Putamen (tissue), 1 donor: ENCODE measurements at places on chromosomes 3 and 15.
A peak's percentile ranks its signal among the peaks of the same experiment; 100 is the strongest.

DNA sequence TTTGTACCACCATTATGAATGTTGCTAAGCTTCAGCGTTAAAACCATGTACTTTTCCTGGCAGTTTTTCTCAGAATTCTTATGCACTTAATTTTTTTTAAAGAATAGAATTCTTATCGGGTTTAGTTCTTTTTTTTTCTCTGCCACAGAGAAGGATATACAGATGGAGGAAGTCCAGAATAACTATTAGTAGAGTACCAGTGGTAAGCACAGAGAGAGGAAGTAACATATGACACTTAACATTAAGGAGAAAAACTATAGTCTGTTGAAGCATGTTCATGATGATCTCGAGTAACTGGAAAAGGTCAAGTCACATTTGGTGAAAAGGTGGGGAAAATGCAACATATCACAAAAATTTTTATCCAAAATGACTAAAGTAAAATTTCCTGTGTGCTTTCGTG lies 68.9 kb downstream of the RNF13 start:
- DNase-seq: no peak

DNA sequence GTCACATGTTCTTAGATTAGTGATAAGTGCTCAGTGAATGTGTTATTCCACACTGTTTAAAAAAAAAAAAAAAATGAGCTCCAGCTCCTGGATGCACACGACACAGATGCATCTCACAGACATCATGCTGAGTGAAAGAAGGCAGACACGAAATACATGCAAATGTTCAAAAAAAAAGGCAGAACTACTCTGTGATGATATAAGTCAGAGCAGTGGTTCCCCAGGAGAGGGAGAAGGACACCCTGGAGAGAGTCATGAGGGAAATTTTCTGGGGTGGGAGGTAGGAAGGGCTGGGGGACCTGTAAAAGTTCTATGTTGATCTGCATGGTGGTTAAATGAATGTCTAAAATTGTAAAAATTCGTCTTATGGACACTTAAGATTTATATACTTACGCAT lies 4.3 kb downstream of the CSRNP1 start:
- no peak for DNase-seq

DNA sequence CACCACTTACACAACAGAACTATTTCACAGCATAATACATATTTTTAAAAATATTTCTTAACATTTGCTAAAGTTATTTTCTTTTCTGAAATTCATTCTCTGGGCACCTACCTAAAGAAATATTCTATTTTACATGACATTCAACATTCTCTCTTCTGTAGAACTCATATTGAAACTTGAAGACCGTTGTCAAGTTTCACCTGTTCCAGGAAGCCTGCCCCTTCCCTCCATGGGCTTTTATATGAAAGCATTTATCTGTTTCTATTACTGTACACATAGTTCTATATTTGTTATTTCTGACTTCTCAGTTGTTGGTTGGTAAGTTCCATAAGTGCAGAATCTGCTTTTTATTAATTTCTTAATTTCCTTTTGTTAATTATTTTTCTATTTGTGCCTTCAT lies 204.3 kb upstream of the ALCAM start:
- no peak for DNase-seq

DNA sequence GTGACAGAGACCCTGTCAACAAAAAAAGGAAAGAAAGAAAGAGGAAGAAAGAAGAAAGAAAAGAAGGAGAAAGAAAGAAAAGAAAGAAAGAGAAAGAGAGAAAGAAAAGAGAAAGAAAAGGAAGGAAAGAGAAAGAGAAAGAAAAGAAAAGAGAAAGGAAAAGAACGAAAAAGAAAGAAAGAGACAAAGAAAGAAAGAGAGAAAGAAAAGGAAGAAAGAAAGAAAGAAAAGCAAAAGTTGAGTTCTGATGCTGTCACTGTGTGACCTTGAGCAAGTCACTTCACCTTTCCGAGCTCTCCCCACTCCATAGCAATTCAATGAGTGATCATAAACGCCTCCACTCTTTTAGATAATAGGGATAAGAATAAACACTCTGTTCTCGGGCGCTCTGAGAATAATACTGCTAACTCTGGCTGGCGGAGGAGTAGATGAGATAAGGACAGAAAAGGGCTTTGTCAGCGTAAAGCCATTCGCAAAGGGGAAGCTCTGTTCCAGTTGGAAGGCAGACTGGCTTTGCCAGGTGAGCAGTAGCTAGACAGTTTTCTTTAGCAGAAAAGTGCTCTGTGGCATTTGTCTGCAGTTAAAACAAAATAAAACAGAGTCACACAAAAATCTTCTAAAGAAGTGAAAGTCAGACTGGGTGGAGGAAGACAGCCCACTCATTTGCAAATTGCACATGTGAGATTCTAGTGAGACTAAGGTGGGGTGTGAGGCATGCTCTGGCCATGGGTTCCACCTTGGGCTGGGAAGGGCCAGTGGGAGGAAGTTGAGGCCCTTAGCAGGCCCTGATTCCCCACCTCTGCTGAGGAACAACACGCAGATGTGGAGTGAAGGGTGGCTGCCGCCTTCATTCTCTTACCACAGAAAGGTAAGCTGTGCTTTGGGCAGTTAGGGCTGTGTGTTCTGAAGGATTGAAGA lies 9.6 kb upstream of the FLNB start:
- DNase-seq: peak; percentile 77

- no peak for DNase-seq
Observed at GRCh38 chr3:188468196-188468595, 314.2 kb downstream of the LPP start.

DNA sequence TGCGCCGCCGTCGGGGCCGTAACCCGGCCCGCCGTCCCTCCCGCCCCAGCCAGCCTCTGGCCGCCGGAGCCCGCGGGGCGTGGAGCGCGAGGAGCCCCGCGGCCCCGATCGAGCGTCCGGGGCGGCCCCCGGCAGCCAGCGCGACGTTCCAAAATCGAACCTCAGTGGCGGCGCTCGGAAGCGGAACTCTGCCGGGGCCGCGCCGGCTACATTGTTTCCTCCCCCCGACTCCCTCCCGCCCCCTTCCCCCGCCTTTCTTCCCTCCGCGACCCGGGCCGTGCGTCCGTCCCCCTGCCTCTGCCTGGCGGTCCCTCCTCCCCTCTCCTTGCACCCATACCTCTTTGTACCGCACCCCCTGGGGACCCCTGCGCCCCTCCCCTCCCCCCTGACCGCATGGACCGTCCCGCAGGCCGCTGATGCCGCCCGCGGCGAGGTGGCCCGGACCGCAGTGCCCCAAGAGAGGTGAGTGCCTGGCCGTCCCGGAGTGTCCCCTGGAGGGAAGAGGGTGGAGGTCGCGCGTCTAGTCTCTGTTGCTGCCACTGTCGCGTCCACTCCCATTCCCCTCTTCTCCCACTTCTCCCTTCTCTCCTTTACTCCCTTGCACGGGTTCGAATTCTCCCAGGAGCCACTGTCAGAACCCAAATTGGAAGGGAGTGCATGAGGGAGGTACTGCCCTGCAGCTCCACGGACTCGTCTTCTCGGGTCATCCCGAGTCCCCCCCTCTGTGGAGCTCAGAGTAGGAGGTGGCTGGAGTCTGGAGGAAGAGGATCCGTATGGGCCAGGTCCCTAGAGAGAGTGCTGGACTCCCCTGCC lies 585 bp downstream of the CSK start:
- no peak for DNase-seq

DNA sequence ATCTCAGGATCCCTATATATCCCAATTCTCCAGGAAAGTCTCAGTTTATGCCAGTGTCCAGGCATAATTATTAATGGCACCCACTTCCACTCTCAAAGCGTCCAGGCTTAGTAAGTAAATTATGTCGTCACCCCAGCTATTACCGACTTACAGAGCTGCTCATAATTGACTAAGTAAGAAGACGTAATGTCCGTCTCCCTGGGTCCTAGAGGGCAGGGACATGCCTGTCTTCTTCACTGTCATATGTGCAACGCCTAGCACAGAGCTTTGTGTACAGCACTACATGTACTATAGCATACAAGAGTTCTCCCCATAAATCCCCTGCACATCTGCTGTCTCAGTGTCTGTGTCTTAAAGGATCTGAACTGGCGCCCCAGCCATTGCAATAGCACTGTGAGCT lies 23.9 kb upstream of the HRH1 start:
- no peak for DNase-seq

DNA sequence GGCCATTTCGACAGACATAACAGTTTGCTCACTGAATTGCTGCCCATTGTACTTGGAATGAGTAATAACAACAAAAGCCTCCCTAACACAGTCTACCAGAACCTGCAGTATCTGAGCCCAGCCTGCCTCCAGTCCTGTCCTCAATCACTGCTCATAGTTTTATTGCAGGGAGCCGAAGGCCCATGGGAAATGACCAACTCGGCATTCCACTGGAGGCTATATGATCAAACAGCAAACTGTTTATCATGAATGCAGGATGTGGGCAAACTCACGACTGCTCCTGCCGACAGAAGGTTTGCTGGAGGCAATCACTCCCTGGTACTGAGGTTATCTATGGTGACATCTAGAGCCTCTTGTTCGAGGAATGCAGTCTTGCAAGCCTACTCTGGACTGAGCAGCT lies 46.3 kb downstream of the LSM3 start:
- no peak for DNase-seq

DNA sequence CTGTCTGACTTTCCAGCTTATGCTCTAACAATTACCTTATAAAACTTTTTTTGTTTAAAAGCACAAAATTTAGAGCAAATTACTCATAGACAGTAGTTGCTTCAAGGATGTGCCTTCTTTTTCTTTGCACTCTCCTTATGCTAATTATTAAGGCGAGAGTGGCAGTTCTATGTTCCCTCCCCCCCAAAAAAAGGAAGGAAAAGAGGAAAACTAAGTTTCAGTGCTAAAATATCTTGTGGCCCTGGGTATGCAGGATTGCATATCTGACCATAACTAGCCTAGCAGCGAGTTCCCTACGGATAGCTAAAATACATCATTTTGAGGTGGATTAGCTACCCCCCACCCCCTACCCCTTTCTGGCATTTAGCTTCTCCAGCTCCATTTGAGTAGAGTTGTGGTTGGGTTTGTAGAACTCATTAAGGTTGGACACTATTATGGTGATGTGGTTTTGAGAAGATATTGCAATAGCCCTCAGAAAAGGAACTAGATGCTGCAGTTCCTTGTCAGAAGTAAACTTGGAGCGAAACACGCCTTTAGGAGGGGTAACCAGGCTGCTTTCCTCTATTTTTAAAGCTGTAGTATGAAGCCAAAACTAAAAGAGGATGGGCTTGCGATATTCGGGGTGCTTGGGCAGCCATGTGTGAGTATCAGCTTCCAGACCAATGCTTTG lies 174.6 kb downstream of the AKAP13 start:
- no peak for DNase-seq

DNA sequence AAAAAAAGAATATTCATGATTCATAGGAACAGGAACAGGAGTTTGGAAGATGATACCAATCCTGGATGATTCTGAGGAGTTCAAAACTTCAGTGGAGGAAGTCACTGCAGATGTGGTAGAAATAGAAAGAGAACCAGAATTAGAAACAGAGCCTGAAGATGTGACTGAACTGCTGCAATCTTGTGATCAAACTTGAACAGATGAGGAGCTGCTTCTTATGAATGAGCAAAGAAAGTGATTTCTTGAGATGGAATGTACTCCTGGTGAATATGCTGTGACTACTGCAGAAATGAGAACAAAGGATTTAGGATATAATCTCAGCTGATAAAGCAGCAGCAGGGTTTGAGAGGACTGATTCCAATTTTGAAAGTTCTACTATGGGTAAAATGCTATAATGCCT lies 72.7 kb downstream of the GSK3B start:
- DNase-seq: no peak

- DNase-seq: peak; percentile 4
Observed at GRCh38 chr15:66294932-66295235, 1.5 kb downstream of the DIS3L start.

- DNase-seq: no peak
Observed at GRCh38 chr3:192042116-192042515, 581.2 kb downstream of the PYDC2 start.

- DNase-seq: no peak
Observed at GRCh38 chr3:24062916-24063315, 117.8 kb downstream of the NR1D2 start.

DNA sequence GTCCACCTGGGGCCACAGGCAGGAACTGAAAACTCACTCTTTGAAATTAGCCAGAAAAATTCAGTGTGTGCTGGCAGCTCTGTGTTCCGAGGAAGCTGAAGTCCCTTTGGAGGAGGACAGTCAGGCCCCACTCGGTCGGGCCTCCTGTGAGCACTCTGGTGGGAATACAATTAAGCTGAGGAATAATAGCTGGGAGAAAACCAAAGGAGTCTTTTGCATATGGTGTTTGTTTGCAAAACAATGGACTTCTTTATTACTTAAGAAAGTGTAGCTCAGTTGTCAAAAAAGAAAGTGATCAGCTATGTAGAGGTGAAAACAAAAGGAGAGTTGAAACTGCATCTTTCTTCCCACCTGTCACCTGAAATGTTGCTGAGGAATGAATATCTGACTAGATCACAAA lies 202.5 kb downstream of the MEIS2 start:
- DNase-seq: no peak

DNA sequence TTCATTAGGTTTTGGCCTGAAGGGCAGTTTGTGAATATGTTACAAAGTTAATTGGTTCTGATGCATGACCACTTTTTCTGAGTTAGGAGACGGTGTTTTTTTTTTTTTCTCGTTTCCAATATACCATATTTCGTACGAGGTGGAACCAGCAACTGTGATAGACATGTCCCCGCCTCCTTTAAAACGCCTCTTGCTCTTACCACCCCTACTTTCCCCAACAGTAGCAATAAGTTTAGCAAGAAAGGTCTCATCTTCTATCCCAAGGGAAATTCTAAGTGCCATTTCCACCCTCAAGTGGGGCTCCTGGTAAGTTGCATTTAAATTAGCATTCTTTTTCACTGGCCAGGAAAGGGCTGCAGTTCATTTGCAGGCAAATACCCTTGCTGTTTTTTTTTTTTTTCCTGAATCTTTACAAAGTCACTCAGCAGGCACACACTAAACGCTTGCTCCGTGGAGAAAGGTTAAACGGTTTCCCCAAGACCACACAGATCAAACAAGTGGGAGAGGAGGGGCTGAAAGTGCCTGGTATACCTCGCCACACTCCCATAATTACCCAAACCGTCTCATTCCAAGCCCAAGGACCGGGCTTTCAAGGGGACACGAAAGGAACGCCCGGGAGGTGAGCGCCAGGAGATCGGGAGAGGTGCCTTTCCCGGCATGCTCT lies 39.5 kb upstream of the MGA start:
- no peak for DNase-seq

DNA sequence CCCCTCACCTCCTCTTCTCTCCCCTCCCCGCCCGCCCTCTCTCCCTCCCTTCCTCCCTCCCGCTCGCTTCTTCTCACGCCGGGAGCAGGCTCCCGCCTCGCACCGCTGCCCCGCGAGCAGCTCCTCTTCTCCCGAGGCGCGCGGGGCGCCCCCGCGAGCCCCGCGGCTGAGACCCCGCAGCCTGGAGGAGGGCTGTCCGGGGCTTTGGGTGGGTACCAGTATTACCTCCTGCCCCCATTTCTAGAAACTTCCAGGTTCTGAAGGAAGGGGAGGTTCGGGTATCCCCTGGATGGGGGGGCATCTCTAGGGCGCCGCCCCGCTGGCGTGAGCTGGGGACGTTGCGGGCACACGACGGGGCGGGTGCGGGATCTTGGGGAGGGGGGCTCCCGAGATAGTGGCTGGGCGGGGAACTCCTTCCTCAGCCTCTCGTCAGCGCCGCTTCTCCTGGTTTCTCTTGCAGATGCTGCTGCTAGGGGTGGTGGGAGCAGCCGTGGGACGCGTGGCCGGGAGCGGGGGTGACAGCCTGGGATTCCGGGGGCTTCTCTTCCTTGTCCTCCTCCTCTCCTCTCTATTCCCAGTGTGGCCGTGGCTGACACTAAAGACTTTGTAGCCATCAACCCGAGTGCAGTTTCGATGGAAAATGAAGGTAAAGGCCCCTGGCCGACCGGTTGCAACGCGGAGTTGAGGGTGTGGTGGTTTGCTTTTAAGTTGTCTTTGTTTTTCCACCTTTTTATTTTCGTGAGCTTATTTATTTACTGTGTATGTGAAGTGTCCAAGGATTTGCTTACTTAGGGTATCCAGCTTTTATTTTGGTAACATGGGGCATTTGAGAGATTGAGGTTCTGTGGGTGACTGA lies 474 bp downstream of the ATP2C1 start:
- DNase-seq: peak; percentile 58
